Ascending aorta (tissue), 2 donors: ENCODE measurements at places on chromosomes 2 and 18. TPM values are rescaled to one million over a fixed set of nuclear protein-coding genes. Genes with fewer than 3 reads are reported as not detected.

GRCh38 chr2:32260376-32260775, 4.3 kb downstream of the NLRC4 start:
- H3K4me1 ChIP-seq, result no peaks in the 10 kb centered on the region
- DNase-seq, result no peak
- no peaks in the 10 kb centered on the region for H3K36me3 ChIP-seq
- no peak overlapping the region for H3K4me3 ChIP-seq

Gene SLC4A1AP
- total RNA-seq, result 26.8 TPM

GRCh38 chr18:55398858-55399257, 189.1 kb downstream of the TCF4 start:
- no peaks in the 10 kb centered on the region for H3K27me3 ChIP-seq
- peak overlapping the region; percentile 63 for H3K4me3 ChIP-seq
- peak overlapping the region; percentile 3 for H3K27ac ChIP-seq
- H3K36me3 ChIP-seq, result no peaks in the 10 kb centered on the region
- H3K4me1 ChIP-seq, result no peaks in the 10 kb centered on the region
- no peak for DNase-seq

GRCh38 chr2:240879105-240879504, 10.5 kb downstream of the AGXT start:
- no peaks in the 10 kb centered on the region for H3K36me3 ChIP-seq
- no peaks in the 10 kb centered on the region for H3K27me3 ChIP-seq
- H3K4me1 ChIP-seq, result no peaks in the 10 kb centered on the region
- no peak overlapping the region for H3K27ac ChIP-seq

DNA sequence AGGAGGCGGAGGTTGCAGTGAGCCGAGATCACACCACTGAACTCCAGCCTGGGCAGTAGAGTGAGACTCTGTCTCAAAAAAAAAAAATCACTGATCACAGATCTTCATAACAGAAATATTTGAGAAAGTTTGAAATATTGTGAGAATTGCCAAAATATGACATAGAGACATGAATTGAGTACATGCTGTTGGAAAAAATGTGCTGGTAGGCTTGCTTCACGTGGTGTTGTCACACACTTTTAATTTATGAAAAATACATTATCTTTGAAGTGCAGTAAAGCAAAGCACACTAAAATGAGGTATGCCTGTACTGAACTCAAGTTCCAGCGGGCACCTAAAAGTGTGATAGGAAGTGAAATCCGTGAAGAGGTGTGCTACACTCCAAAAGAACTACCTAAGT, 152.6 kb downstream of the TMEFF2 start:
- H3K4me3 ChIP-seq, result no peak overlapping the region
- DNase-seq, result no peak
- H3K27ac ChIP-seq, result no peak overlapping the region
- H3K4me1 ChIP-seq, result no peaks in the 10 kb centered on the region

GRCh38 chr2:69945441-69945840, 16.0 kb downstream of the ASPRV1 start:
- no peak for DNase-seq
- no peaks in the 10 kb centered on the region for H3K4me1 ChIP-seq
- H3K27me3 ChIP-seq, result no peaks in the 10 kb centered on the region
- peaks cover 12% of the 10 kb centered on the region for H3K36me3 ChIP-seq
- H3K4me3 ChIP-seq, result no peak overlapping the region

DNA sequence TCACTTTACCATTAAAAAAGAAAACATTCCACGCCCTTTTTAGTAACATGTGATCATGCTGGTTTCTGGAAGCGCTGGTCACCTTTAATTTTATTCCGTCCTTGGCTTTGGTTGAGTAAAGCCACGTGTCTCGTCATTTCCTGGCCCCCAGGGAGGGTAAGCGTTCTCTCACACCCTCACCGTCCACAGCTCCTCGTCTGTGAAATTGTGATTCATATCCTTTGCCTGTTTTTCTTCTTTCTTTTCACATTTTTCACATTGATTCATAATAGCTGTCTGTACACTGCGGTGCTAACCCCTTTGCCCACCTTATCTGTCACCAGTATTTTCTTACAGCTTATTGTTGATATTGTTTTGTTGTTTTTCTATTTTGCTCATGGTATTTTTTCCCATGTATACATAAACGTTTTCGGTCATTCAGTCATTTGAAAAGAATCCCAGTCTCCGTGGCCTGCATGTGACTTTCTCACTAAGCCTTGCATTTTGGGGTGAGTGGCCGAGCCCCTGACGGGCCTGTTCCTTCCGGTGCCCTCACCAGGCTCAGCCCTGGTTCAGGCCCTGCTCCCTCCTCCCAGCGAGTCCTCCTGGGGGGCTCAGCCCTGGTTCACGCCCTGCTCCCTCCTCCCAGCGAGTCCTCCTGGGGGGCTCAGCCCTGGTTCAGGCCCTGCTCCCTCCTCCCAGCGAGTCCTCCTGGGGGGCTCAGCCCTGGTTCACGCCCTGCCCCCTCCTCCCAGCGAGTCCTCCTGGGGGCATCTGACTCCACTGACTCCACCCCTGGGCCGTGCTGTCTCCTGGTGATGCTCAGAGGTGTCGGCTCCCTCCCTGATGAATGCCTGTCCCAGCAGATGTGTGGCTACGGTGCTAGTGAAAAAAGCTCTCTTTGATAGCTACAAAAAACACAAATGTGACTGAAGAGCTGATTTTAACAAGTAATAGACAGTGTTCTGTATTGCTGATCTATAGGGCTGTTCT, 249.7 kb upstream of the PXDN start:
- H3K36me3 ChIP-seq, result no peaks in the 10 kb centered on the region
- H3K27me3 ChIP-seq, result no peaks in the 10 kb centered on the region
- no peak for DNase-seq

GRCh38 chr2:28096421-28096820, 205.9 kb downstream of the BABAM2 start:
- no peaks in the 10 kb centered on the region for H3K4me1 ChIP-seq
- H3K36me3 ChIP-seq, result no peaks in the 10 kb centered on the region
- no peaks in the 10 kb centered on the region for H3K27me3 ChIP-seq
- H3K27ac ChIP-seq, result no peak overlapping the region

- H3K27ac ChIP-seq, result no peak overlapping the region
- no peak overlapping the region for H3K4me3 ChIP-seq
- H3K27me3 ChIP-seq, result no peaks in the 10 kb centered on the region
- no peak for DNase-seq
- H3K36me3 ChIP-seq, result peaks cover 65% of the 10 kb centered on the region
Observed at GRCh38 chr2:231794383-231794782, 8.1 kb downstream of the COPS7B start.

DNA sequence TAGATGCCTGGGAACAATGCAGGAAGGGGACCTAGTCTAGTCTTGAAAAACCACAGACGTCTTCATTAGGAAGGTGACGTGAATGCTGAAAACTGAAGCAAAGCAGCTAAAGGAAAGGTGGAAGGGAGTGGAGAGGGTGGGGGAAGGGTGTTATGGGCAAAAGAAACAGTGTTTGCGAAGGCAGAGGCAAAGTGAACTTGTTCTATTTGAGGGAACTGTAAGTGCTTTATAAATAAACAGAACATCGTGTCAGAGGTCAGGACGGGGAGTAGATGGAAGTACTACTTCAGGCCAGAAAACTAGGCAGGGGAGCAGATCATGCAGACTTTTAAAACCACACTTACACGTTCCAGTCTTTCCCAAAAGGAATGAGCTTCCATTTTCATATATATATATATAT, 57.8 kb downstream of the FASTKD2 start:
- DNase-seq, result no peak
- H3K36me3 ChIP-seq, result no peaks in the 10 kb centered on the region
- no peaks in the 10 kb centered on the region for H3K27me3 ChIP-seq
- no peak overlapping the region for H3K4me3 ChIP-seq
